ENCODE measurements at places on chromosomes 3 and 15. TPM values are rescaled to one million over a fixed set of nuclear protein-coding genes. Genes with fewer than 3 reads are reported as not detected.

DNA sequence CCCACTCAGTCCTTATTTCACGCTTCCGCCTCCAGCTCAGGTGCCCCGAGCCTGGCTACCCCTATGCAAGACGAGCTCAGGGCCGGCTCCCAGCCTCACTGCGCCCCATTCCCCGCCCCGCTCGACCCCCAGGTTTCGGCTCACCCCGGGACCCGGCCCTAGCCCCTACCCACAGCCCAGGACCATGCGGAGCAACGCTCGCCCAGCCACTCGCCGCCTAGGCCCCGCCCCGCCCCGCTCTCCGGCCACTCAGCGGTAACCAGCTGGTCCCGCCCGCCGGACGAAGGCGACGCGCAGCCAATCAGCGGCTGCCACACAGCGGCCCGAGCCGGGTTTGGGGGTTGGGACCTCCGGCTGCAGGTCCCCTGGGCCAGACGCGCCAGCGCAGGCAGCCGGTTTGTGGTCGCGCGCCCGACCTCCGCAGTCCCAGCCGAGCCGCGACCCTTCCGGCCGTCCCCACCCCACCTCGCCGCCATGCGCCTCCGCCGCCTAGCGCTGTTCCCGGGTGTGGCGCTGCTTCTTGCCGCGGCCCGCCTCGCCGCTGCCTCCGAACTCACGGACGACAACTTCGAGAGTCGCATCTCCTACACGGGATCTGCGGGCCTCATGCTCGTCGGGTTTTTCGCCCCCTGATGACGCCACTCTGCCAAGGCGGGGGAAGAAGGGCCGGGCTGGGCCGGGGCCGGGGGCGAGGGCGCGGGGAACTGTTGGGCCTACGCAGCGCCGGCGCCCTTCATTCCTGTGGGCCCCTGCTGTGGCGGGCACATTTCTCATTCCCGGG lies at the start of gene CATSPER2:
Gene CATSPER2 (minus strand): TSS at position 196 of the 781 bp plus-strand sequence. CDS start 783 bp downstream, outside the sequence.
- no peak for DNase-seq

DNA sequence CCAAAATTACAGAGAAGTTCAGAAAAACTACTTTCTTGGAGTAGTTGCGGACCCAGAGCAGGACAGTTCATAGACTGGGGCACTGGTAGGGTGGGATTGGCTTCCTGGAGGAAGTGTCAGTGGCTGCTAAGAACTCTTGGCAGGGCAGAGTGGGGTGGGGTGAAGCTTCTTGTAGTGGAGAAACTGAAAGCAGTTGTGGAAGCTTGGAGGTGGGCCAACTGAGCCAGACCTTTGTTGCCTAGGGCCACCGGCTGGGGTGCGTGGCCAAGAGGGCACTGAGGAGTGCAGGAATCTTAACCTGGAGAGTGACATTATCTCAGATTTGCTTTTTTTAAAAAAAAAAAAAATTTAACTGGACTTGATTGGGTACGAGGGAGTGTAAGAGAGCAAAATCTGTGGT lies 3.1 kb downstream of the KAT2B start:
- DNase-seq, result no peak

DNA sequence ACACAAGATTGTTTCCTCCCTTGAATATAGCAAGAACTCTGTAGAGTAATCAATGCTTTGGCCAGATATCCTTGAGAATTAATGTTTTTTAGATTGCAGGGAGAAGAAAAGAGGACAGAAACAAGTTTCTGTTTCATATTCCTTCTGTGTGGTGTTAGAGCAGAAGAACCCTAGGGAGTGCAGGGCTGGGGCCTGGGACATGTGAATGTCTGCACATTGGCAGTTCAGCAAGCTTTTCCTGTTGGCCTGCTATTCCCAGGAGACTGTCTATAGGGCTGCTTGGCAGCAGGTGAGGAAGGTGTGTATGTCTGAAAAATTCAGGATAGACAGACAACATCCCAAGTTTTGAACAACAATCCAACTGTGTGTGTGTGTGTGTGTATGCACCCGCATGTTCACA lies 13.6 kb upstream of the CNBP start:
- no peak for DNase-seq

DNA sequence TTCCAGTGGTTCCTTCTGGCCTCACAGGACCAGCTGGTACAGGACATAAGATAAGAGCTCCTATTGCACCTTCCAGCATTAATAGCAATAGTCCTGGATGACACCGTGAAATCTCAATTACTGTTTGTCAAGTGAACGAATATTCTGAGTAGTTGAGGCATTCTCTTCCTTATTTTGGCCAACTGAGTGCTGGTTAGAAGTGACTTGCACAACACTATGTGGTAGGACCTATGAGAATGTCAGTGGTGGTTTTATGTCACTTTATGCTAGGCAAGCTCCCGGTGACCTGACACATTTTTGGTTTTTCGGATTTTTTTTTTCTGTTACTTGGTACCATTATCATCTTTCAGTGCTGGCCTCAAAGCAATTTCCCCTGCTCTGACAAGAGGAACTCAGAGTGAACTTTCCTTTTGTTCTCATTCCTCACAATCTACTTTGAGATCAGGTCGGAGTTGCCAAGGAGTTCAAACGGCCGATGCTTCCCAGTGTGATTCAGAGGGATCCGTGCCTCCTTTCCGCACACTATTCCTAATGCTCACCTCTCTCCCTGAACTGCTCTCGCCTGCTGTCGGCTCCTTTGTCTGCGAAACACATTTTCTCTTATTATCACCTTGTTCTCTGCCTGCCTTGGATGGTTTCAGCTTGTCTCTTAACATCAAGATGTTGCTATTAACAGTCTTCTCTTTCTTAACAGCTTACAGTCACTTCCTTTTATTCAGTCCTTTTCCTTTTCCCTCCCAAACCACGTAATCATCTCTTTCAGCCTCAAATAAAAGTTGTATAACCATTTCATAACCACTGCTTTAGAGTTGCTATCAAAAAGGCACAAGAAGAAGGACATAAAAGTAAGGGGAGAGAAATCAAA lies 35.8 kb downstream of the QTRT2 start:
- DNase-seq, result peak; percentile 10

DNA sequence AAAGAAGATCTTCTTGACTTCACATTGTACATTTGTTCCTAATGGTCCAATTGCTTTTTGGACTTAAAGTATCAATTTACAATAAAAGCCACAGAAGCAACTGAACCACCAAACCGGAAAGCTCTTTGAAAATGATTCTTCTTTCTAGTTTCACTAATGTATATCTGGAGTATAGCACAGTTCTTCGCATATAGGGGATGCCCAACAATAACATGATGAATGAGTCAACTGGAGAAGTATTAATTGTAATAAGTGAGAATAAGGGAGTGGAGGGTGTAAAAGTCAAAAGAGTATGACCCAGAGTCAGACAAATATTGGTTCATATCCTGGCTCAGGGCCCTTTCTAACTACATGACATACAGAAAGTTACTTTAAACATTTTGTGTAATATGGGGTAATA lies 425.2 kb downstream of the ZBTB20 start:
- DNase-seq, result no peak

- DNase-seq, result no peak
Measured at GRCh38 chr3:52119099-52119498, 35.1 kb downstream of the POC1A start.

GRCh38 chr3:23845326-23846216 lies 39.8 kb downstream of the UBE2E1 start:
- peak; percentile 45 for DNase-seq

DNA sequence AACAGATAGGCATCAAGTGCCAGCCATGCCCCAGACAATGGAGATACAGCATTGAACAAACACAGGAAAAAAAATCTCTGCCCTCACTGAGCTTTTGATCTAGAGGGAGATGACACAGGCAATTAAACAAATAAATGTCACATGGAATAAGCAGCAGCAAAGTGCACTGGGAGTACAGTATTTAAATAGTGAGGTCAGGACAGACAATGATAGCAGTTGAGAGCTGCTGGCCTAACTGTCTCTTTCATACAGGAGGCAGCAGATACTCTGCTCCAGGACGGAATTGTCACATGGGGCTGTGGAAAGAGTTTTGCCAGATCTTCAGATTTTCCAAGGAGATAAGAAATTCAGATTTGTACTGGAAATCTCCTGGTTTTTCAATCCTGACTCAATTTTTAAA lies 241.3 kb downstream of the THRB start:
- DNase-seq, result no peak

- no peak for DNase-seq
Measured at GRCh38 chr3:4771243-4771642, 208.0 kb upstream of the BHLHE40 start.

DNA sequence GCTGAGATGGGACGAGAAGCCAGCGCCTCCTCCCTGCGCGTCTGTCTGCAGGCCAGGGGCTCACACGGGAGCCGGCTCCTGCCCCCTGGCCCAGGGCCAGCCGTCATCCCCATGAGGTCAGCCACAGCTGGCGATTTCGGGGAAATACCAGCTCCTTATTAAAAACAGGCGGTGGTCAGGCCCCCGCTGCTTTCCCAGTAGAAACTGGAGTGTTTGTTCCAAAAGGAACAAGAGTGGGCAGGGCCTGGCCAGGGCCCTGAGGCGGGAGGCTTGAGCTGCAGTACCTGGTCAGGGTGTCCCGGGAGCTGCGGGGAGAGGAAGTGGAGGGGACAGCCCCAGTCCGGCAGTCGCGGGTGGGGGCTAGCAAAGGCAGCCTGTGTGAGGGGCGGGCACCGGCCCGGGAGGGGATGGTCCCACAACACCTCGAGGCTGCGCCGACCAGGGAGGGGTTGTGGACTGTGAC lies 17.8 kb downstream of the MYL3 start:
- no peak for DNase-seq

DNA sequence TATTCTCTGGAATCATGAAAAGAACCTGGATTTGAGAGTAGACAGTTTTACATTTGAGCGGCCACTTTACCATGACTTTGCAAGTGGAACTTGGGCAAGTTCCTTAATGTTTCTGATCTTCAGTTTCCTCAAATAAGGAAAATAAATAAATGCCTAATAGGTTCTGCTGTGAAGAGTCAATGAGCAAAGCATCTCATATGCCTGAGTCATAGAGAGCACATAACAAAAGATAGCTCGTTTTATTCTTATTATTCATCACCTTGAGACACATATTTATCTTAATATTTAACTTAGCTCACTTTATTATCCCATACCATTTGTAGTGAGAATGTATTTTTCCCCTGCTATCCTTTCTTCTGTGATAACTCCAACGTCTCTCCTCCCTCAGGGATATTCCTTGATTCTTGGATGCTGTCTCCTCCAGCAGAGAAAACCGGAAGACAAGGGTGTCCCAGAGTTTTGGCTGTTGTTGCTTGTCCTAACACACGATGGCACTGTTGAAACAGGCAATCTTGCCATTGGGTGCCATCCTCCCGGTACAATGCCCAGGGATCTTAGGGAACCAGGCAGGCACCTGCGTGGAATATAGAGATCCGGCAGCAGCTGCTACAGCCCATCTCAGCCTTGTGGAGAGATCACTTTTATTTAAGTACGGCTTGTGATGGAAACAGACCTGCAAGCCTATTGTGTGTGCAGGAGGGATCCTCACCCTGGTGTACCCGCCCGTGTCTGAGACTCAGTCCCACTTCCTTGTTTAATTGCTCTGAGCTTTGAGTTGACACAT lies 33.3 kb upstream of the VPS33B start:
- peak; percentile 65 for DNase-seq

GRCh38 chr3:146611096-146611495 lies 6.0 kb upstream of the PLSCR5 start:
- no peak for DNase-seq

DNA sequence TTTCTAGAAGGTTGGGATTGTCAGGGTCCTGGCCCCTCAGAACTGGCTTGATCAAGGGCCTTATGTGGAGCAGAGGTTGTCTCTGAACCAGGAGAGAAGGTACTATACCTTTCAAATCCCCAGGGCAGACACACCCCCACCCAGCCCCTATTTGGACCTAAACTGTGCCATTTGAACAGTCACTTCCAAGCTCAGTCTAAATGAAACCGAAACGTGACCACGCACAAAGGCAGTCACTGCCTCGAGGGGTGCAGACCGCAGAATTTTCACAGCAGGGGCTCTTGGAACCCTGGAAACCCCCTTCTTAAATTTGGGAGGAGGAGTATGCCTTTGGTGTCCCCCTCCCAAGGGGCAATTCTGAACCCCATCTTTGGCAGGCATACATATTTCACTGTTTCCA lies 53.7 kb downstream of the GRIP2 start:
- DNase-seq, result no peak

Gene LTK
- not detected for total RNA-seq

Gene AGBL1
- not detected for total RNA-seq

Gene IQCH
- total RNA-seq, result 2.9 TPM

Gene ISLR2
- not detected for total RNA-seq

Gene IFT122
- 5.9 TPM for total RNA-seq

Gene ADAMTSL3
- total RNA-seq, result 1.2 TPM

Gene TLR9
- not detected for total RNA-seq

Gene AAGAB
- total RNA-seq, result 90.8 TPM

Gene TMEM108
- total RNA-seq, result not detected

Gene KNL1
- 0.53 TPM for total RNA-seq
